ENCODE measurements at places on chromosomes 4 and X.

DNA sequence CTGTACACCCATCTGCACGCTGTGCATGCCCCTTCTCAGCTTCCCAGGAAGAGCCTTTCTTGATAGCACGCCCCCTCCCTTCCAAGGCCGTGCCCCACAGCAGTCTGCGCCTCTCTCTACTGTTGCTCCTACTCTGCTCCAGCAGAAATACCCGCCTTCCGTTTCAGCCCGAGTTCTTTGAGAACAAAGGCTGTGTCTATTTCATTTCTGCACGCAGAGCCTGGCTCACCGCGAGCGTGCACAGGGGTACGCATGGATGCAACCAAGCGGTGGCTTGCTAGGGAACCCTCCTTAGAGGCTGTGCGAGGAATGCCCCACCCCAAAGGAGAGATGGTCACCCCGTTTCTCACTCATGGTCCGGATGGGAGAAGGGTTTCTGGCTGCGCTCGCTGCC is 485 bp downstream of the AADAT start:
- peak; percentile 80 for DNase-seq

- DNase-seq = no peak
These were observed 28.1 kb upstream of the MAN2B2 start for GRCh38 chr4:6546681-6547447.

GRCh38 chr4:52959541-52959940 is 97.4 kb downstream of the RASL11B start:
- DNase-seq = no peak

DNA sequence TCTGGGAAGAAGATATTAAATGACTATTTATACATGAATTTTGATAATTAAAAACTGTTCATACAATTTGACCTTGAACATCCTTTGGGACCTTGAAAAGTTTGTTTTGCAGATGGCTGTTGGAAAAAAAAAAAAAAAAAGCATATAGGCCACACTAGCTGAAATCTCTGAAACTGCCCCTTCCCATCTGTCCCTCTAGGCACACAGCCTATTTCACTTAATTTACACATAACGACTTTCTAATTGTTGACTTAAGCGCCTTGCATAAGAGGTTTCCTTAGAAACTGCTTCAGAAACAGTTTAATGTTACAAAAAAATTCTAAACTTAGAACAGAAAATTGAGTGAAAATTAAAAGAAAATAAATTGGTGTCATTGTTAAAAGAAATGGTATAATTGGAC is 131.0 kb downstream of the COX18 start:
- DNase-seq = no peak

GRCh38 chr4:109548655-109549054 is 11.4 kb upstream of the MCUB start:
- DNase-seq = peak; percentile 89

DNA sequence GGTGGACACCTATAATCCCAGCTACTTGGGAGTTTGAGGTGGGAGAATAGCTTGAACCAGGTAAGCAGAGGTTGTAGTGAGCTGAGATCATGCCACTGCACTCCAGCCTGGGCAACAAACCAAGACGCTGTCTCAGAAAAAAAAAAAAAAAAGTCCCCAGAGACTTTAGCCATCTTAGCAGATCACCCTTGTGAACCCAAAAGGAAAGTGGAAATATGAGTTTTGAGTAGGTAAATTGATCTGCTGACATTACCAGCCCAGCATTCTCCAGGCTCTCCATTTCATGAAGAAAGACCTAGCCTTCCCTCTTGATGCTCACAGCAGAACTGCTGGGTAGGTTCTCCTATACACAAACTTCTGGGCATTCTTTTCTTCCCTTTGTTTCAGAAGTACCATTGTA is 24.5 kb upstream of the HNRNPD start:
- no peak for DNase-seq

DNA sequence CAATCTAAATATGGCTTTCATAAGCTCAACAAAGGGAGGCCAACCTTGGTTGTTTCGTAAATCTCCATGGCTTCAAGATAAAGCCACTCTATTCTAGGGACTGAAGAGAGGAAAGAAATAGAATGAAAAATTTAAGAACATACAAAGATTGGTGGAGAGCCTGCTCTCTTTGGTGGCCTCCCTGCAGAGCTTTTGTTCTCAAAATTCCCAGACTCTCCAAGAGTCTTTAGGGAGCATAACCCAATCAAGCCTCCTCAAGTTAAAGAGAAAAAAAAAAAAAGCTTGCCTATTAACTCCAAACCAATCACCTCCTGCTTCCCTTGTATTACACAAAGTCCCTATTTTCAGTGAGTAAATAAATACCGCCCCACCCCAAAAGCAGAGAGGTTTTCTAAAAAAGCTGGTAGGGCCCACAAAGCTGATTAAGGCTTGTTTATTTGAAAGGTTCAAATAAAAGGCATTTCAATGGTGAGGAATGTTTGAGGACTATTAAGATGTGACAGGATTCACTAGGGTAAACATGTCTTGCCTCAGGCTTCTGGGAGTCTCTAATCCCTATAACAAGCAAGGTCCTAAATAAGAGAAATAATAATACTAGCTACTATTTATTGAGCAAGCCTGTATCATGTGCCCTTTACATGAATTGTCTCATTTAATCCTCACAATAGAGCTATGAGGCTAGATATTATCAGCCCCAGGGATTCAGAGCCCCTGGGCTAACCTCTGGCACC is 71.6 kb downstream of the GPC3 start:
- no peak for DNase-seq

DNA sequence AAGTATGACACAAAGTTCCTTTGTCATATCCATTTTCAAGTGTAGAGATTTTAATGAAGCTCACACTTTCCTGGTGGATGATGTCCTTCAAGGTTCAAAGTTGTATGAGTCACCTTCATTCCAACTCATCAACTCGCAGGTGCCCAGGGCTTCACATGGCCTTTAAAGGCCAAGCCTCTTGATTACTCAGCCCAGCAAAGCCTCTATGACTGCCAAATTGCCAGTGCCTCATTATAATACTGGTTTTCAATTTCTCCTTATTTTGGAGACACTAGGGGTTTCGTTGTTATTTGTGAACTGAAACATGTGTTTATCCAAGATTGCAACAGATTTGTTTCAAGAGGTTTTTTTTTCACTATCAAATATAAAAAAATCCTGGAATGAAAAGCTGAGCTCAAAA is 45.9 kb upstream of the PPP3CA start:
- DNase-seq = peak; percentile 66

- no peak for DNase-seq
These were observed 3.7 kb upstream of the RHOH start for GRCh38 chr4:40193016-40193571.

DNA sequence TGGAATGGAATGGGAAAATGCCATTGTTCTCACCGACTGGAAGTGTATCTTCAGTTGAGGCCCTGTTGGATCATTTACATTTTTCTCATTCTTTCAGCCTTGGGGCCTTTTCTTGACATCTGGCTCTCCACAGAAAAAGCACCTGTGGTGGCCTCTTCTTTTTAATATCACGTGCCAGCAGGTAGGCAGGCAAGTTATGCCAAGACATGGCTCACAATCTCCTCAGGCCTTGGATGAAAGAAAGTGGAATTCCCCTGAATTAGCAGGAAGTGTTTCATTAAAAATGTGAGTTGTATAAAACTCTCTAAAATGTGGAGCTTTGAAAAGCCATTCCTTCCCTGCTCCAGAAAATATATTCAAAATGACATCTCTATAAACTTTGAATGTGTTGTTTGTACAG is 122.1 kb downstream of the FRAS1 start:
- no peak for DNase-seq

GRCh38 chrX:68830419-68831404 is 1.9 kb downstream of the EFNB1 start:
- DNase-seq = peak; percentile 47

- DNase-seq = no peak
These were observed 30.0 kb upstream of the HUWE1 start for GRCh38 chrX:53716328-53717088.

- DNase-seq = no peak
These were observed 2.4 kb upstream of the NBDY start for GRCh38 chrX:56726605-56727004.

GRCh38 chr4:61406677-61407076 is 206.6 kb downstream of the ADGRL3 start:
- DNase-seq = no peak

GRCh38 chrX:101025126-101025525 is 26.8 kb downstream of the TRMT2B start:
- no peak for DNase-seq

DNA sequence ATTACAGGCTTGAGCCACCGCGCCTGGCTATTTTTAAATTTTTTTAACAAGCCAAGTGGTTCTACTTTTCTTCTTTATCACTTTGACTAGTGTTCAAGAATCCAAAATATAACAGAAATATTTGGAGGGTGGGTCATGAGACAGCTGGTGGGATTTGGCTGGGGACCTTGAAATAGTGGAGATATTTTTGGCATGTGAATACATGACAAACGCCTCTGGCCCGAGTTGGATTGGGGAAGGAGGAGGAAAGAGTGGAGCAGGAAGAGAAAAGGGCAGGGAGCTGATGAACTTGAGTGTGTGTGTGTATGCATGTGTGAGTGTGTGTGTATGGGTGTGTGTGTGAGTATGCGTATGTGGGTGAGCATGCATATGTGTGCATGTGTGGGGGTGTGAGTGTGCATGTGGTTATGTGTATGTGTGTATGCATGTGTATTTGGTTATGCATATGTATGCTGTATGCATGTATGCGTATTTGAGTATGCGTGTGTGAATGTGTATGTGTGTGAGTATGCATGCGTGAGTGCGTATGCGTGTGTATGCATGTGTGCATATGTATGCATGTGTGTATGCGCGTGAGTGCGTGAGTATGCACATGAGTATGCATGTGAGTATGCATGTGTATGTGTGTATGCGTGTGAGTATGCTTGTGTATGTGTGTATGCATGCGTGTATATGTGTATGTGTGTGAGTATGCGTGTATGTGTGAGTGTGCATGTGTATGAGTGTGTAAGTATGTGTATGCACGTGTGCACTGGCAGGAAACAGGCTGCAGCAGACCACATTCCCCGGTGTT is 49.6 kb downstream of the JADE1 start:
- peak; percentile 6 for DNase-seq

DNA sequence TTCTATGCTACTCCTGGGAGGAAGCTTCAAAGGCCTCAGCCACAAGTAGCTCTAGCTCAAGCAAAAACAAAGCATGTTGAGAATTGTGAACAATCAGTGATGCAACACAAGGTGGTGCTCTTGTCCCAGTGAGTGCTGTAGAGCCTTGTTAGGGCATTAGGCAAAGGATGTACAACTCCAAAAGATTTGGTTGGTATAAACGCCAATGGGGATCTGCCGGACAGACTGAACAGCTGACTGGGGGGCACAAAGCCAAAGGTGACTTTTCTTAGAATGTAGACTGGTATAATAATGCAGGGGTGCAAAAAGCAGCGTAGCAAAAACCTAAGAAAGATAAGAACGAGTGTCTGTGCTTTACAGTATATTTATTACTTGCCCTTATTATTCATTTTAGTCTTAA is 62.6 kb upstream of the ALB start:
- DNase-seq = peak; percentile 79

DNA sequence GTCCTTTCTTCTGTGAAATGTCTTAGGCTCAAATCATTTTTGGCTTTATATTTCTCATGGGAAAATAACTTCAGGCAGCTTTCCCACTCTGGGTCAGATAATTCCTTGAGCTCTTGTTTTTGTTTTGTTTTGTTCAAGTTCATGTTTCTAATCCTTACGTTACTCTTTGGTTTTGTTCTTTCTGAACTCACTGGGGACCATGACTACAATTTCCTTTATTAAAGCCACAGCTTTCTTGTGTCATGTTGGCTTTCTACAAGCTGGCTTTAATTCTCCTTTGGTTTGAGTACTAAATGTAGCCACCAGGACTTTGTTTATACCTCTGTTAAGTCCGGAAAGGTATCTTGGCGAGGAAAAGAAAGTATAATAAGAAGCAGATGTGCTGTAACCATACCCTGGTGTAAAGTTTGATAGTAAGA is 30.8 kb upstream of the ANXA3 start:
- no peak for DNase-seq

DNA sequence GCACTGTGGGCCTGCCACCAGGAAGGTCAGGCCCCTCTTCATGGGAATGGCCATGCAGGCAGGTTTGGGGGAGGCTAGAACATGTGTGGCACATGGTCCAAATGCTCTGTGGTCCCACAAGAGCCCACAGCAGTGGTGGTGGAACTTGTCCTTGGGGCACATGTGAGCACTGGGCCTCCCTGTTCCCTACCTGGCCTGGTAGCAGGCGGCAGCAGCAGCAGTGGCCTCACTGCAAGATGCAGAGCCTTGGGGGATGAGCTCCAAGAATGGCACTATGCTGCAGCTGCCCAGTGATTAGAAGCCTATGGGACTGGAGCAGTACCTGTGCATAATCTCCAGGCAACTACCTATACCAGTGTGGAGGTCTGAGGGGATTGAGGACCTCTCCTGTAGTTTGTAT is 197.0 kb upstream of the DCAF8L1 start:
- DNase-seq = no peak

DNA sequence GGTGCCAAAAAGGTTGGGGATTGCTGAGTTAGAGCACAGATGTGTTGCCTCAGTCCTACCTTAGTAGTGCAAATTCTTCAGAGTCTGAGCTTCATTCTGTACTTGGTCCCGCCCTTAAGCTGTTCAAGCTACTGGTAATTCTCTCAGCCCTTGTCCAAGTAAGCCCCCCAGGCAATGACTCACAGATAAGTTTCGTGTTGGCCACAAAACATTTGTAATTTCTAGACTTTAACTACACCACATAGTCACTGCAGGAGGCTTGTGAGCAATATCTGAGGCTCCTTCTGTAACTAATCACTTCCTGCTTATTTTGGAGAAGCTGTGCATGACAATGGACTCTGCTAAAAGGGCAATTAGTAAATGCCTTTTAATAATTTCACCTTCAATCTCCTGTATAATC is 1420.5 kb downstream of the PCDH7 start:
- peak; percentile 94 for DNase-seq

- no peak for DNase-seq
These were observed 15.3 kb upstream of the XPNPEP2 start for GRCh38 chrX:129723511-129723910.

GRCh38 chr4:186326391-186326790 is 60.4 kb downstream of the F11 start:
- no peak for DNase-seq

DNA sequence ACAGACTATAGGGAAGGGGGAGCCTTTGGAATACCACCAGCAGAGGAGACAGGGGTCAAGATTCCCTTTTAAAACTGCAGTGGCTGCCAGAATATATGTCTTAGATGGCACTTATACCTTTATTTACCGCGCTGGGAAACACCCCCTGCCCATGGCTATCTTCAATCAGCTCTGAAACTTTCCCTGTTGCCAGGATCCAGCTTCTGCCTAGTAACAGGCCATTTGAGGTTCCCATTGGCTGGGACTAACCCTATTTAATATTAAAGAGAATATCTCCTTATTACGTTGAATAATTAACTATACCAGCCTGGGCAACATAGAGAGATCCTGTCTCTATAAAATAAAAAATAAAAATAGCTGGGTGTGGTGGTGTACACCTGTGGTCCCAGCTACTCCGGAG is 23.8 kb downstream of the SOWAHB start:
- no peak for DNase-seq

- DNase-seq = no peak
These were observed 8.7 kb downstream of the SMIM10 start for GRCh38 chrX:134999469-134999868.

DNA sequence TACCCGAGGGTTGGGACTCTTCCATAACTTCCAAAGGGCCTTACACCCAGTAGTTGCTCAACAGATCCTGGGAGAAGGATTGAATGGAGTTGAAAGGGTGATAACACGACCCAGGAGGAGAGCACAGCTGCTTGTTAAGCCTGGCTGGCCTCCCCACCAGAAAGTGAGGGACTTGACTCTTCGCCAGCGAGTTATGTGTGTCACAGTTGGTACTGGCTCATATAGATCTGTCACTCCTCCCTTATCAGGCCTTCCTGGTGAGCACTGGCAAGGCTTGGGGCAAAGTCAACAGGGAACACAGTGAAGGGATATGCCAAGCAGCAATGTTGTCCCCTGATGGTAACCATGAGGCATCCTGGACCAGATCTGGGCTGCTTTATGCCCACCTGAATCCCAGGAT is 35.8 kb downstream of the APLN start:
- DNase-seq = no peak

Data from islet precursor cell (in vitro differentiated cells).